ENCODE measurements at places on chromosomes 3 and 15.

DNA sequence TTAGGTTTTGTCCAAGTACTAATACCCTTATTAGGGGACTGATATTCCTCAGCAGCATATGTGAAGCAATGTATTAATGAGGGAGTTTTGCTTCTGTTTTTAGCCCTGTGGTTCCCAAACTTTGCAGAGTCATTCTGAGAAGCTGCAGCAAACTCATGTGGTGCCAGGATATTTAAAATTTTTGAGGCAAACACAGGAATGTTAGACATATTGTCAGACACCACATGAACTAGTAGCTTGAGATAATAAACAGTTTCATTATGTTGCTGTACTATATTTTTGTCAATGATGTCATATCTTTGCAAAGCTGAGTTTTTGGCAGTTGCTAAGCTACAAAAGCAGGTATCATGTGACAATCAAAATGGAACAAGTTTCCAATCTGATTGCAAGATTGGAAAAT is 36.6 kb downstream of the ATP6V1A start:
- DNase-seq, result peak; percentile 96

DNA sequence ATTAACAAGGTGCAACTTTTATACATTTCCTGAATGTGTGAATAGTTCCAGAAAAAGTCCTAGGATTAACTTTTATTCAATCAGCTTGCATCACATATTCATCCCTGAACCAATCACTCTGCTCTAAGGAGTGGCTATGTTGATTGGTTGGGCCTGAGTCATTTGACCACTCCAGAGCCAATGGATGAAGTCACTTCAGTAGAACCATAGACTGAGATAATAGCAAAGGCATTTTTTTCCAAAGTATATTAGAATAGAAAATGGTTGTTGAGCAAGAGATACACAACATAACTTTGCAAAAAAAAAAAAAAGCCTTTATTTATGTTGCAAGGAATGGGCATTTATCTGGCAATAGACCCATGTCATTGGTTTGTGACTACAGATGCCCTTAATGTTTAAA is 55.5 kb upstream of the AGTR1 start:
- no peak for DNase-seq

DNA sequence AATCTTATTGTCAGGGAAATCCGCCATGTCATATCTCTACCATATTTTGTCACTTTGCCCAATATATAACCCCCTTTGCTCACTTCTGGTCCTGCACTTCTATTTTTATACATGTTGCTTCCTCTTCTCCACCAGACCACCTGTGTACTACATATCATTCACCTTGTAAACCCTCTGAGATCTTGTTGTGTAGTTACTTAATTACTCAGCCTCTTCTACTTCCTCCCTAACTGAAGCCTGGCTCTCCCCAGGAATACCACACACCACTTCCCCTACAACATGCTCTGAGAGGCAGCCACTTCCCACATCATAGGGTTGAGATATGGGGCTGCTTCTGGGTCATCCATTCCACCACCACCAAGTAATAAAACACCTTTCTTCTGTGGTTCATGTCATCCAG is 10.0 kb downstream of the HEXA start:
- DNase-seq, result no peak

DNA sequence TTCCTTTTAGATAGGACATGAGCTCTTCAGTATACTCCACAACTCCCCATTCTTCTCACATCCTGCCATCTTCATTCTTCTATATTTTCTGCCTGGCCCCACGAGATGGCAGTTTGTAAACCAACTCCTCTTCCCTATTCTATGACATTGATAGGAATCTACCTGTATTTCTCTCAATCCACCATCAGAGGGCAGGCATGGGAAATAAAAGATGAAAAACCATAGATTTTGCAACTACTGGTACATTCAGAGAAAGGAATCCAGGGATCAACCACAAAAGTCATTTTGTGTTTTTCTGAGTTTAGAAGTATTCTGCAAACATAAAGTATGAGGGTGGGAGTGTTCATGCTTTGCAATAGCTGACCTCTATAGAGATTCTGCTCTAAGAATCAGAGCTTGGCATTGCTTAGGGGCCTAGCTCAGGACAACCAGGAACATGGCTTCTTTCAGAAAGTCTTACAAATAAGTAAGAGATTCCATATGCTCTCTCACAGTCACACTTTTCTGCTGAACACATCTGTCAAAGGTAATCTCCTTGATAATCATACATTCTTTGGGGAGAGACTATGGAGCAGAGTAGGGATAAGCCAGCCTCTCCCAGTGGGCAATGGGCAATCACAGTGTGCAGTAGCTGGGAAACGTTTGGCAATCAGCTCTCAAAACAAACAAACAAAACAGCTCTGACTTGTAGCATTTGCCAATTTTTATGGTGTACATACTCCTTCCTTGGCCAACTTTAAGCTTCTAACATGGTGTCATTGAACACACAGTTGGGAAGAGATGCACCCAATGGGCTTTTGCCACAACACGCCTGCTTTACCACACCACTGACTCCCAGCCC is 43.1 kb upstream of the SLC25A36 start:
- DNase-seq, result peak; percentile 87

GRCh38 chr3:146640955-146641867 is 36.1 kb upstream of the PLSCR5 start:
- peak; percentile 43 for DNase-seq

- no peak for DNase-seq
Measured at GRCh38 chr3:24158761-24159454, 213.8 kb downstream of the NR1D2 start.

GRCh38 chr3:46929324-46929723 is 47.2 kb downstream of the CCDC12 start:
- DNase-seq, result no peak

DNA sequence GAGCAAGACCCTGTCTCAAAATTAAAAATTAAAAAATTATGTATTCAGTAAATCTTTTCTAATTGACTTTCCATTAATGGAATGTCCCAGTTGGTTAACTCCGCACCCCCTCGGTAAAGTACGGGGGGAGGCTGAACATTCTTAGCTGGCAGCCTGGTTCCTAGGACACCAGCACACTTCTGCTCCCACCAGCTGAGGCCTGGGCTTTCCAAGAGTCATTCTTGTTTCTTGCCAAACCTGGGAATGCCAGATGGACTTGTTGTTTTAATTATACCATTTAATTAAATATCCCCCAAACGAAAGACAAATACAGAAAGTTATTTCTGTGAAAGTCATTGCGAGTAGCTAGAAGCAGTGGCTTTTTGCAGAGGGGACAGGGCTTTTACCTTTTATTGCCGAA is 179.4 kb downstream of the VGLL4 start:
- DNase-seq, result no peak

DNA sequence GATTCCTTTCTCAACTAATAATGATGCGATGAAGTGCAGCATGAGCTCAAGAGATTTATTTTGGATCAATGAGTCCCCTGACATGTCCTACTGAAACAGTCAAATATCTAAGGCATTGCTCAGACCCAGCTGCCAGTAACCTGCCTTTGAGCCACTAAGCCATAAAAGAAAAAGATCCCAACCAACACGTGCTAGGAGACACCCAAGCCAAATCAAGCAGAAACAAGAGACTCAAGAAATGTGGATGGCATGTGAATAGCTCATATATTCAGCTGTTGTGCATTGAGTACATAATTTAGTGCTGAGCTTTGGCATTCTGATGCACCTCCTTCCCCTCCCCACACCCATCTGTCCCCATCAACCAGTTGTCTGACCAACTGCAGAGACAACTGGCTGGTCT is 29.2 kb downstream of the GJD2 start:
- DNase-seq, result no peak

GRCh38 chr3:125357032-125357658 is 18.0 kb downstream of the ZNF148 start:
- DNase-seq, result no peak

- no peak for DNase-seq
Measured at GRCh38 chr3:190024912-190025311, 95.8 kb downstream of the P3H2 start.

DNA sequence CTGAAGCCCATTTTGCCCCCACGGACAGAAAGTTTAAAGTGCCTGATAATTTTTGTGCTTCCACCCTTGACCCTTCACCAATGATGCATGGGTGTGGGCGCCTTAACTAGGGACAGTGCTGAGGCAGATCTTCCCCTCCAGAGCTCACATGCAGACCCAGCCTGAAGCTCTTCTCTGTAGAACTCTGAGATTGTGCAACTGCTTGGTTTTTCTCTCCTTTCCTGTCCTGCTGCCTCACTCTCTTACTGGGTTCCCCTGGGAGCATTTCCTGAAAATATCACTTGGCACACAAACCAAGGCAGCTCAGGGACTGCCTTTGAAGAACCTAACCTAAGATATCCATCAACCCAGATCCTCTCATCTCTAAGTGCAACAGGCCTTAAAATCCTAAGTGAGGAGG is 220.3 kb upstream of the STT3B start:
- DNase-seq, result no peak

DNA sequence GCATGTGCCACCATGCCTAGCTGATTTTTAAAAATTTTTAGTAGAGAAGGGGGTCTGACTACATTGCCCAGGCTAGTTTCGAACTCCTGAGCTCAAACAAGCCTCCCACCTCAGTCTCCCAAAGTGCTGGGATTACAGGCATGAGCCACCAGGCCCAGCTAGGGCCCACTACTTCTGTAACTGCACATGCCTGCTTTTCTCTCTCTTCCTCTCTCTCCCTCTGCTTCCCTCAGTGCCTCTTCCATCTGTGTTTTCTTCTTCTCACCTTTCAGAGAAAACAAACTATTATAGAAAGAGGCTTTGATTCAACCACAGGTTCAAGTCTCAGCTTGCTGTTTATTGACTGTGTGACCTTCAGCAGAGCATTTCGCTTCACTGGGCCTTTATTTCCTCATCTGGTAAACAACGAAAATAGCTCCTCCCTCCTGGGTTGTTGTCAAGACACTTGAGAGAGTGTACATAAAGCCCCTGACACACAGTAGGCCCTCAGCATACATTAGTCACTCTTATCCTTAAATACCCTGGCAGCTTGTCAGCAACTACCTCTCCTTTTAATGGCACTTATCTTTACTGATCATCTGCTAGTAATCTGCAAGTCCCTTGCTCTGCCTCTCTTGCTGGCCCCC is 10.2 kb downstream of the TADA3 start:
- no peak for DNase-seq

DNA sequence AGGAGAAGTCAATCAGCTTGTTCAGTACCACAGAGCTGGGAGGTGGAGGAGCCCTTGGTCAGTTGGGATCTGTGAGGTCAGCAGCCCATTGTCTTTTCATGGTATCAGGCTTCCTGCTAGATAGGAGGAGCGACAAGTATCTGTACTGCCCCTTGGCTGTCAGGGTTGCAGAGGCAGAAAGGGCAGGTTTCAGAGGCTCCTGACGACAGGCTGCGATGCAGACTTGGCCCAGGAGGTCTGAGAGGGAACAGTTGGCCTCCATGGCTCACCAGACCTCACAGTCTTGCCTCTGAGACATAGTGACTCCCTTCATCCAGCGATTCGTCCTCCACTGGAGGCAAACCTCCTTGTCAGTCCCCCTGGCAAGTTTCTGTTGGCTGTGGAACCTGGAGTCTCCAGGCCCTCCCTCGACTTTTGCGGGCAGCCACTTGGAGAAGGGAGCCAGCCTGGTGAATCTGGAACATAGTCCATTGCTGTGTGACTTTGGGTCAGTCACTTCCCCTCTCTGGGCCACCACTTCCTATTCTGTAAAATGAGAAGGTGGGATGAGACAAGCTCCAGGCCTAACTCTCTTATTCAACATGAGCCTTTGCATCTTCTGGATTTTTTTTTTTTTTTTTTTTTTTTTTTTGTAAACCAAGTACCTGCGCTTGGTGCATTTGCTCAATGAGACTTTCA is 177.9 kb upstream of the TLE3 start:
- no peak for DNase-seq

DNA sequence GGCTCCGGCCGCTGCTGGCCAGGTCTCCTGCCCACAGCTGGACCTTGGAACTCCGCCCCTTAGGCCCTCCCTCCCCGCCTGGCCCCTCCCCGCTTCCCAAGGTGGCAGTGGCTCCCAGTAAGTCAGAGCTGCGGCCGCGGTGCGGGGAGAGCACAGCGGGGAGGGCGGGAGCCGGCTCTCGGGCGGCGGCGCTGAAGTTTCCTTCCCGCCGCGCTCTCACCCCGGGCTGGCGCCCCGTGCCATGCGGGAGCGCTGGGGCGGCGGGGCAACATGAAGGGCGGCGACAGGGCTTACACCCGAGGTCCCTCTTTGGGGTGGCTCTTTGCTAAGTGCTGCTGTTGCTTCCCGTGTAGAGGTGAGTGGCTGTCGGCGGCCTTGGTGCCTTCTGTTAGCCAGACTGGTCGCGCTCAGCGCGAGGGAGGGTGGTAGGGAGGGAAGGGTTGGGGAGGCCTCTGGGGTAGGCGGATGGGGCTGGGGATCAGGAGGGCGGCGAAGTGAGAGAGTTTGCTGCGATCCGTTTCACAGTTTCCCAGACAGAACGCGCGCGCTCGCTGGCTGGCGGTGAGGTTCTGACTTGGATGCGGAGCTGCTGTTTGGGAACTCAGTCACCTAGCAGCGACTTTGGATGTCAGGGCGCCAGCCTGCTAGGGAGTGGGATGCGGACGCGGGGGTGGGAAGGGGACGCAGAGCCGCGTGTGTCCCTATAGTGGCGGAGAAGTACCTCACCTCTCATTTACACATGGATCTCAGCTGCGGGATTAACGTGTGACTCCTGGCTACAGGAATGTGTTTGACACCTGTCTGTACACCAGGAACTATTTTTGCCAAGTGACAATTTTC is 145.5 kb upstream of the UMPS start:
- DNase-seq, result no peak

DNA sequence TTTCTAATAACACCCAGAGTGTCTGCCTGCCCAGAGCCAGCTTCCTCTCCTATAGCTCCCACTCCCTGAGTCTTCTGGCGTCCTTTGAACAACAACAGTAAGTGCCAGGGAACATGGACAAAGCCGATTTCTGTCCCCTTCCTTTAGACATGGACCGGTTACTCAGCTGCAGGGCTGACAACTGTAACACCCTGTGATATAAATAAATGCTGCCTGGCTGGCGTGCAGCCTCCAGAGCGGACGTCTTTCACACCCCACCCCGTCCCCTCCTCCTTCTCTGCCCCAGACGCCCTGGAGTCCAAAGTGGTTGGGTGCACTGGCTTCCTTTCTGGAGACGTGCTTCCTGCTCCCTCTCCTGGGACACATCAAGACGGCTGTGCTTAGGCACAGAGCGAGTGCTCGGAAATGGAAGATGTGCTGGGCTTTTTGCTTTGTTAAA is 281.9 kb upstream of the LRRFIP2 start:
- DNase-seq, result no peak

GRCh38 chr3:174540116-174540908 is 318.8 kb upstream of the NAALADL2 start:
- DNase-seq, result no peak

GRCh38 chr3:194472290-194472920 is 14.4 kb downstream of the ATP13A3 start:
- peak; percentile 63 for DNase-seq

- DNase-seq, result no peak
Measured at GRCh38 chr3:171792531-171792930, 17.8 kb downstream of the PLD1 start.

DNA sequence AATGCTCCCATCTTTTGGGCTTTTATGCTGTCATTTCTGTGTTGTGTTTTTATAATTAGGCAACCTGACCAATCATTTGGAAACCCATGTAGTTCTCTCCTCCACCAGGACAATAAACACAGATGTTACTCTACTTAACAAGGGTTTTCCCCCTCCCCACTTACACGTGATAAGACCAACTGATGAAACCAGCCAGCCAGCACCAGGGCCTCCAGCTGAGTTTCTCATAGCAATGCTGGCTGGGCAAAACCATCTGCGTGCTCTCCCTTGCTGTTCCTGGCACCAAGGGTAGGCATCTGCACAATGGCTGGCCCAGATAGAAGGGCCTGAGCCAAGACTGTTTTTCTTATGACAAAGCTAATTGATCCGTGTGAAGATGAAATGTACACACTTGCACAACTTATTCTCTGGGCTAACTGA is 310.4 kb downstream of the PLCL2 start:
- peak; percentile 49 for DNase-seq

All from astrocyte of the cerebellum (primary cell).